ENCODE measurements at places on chromosomes 16 and 17.

DNA sequence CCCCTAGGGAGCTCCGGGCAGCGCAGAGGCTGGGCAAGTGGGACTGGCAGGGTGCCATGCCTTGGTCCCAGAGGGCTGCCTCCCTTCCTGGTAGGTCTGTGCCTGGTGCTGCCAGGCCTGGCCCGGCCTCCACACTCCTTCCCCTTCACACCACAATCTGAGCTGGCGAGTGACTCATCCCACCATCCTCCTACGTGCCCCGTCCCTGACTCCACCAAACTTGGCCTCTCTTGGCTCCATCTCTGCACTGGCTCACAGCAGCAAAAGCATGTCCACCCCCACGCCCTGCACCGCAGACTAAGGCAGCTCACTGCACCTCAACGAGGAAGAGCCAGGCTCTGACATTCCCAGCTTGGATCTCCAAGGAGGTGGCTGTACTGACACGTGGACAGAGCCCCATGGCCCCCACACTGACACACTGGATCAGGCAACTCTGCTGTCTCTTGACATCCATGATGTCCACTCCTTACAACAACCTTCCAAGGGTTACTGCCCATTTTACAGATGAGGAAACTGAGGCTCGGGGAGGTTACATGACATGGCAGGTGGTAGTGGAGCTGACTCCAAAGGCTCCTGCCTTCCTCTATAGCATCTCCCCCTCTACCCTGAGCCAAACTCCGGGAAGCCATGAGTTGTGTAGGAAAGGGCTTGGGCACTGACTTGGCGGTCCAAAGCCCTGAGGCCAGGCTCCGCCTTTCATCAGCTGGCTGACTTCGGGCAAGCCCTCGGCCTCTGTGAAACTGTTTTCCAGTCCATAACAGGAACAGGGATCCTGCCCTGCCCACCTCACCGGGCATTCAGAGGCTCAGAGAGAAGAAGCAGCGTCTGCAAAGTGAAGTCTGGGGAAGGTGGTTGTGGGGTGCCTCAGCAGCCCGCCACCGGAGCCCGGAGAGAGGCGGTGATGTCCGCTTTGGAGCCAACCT, 20.1 kb upstream of the KRT19 start:
- peak; percentile 31 for DNase-seq

GRCh38 chr16:68834550-68834949, 8.8 kb upstream of the TANGO6 start:
- no peak for DNase-seq

DNA sequence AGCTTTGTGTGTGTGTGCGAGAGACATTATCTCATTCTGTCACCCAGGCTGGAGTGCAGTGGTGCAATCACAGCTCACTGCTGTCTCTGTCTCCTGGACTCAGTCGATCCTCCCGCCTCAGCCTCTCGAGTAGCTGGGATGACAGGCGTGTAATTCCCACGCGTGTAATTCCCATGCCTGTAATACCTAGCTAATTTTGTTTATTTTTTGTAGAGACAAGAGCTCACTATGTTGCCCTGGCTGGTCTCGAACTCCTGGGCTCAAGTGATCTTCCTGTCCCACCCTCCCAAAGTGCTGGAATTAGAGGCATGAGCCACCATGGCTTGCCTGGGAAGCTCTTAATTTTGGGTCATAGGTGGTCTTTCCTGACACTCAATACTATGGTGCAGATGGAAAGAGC, 205.3 kb upstream of the TNRC6C start:
- DNase-seq = no peak

DNA sequence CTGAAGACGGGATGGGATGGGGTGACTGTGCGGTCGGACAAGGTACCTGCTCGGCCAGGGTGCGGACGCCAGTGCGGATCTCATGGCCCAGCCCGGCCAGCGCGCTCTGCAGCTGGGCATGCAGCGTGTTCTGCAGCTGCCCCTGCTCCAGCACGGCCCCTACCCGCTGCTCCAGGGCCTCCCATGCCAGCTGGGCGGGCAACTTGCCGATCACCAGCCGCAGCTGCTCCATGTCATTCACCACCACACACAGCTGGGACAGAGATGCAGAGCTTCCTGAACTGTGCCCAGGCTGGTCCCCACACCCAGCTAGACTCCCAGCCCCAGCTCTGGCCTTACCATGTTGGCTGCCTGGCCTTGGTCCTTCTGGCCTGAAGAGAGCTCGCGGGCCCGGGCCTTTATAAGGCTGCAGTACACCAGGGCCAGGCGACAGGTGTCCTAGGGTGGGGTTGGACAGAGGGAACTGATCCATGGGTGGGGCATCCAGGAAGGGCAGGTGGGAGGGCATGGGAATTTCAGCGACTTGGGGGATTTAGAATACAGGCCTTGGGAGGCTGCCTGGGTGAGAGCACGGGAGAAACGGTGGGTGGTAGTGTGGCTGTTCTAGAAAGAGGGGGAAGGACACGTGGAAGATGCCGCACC, 9.8 kb downstream of the UNC13D start:
- no peak for DNase-seq

GRCh38 chr17:45235416-45236281, 14.0 kb downstream of the FMNL1 start:
- DNase-seq = peak; percentile 77

DNA sequence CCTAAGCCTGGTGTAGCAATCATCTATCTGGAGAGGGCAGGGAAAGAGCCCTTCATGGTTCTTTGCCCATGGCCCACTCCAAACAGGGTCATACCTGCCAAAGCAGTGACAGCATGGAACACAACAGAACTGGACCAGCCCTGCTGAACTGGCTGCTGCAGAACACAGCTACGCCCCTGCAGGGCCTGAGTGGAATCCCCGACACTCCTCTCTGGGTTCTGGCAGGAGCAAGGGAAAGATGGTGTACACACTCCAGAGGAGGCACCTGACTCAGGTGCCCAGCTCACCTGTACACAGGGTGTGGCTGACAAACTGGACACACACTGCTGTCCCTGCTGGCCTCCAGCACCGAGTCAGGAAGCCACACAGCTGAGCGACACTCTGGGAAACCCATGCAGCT, 19.8 kb downstream of the MIEF2 start:
- no peak for DNase-seq

GRCh38 chr16:5895137-5895536, 797.5 kb upstream of the EEF2KMT start:
- no peak for DNase-seq

DNA sequence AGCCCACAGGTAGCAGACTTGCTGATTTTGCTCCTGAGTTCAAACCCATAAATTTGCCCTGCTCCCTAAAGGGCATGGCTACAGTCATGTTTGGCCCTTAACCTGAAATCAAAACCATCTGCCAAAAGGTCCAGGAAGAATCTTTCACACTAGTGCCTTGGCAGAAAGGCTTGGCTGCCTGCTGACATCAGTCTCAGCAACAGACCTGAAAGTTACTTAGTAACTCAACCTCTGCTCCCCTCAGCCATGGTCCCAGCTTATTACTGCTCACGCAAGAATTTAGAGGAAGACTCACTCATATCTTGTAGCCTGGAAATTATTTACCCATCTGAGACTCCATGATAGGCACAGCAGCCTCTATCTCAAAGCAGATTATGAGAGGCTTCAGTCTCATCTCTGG, 98.0 kb upstream of the KIF2B start:
- peak; percentile 12 for DNase-seq

- no peak for DNase-seq
These were observed 22.2 kb upstream of the CLEC18C start for GRCh38 chr16:70151391-70151790.

- no peak for DNase-seq
These were observed 2.8 kb upstream of the PPP1R27 start for GRCh38 chr17:81837641-81838040.

DNA sequence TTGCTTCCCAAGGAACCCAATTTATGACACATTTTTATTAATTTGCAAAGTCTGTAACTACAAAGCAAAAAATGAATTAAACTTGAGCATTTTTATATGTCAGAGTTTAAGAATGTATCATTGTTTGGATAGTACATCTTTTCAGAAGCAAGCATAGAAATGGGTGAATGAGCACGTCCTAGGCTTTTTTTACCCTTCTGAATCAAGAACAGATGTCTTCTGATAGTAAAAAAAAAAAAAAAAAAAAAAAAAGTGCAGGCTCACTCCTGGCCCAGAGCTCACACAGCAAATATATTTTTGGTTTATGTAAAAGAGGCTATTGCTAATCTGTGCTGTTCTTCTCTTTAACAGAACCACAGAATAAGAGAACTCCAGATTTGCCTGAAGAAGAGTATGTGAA, 6.3 kb downstream of the TERF2IP start:
- no peak for DNase-seq

DNA sequence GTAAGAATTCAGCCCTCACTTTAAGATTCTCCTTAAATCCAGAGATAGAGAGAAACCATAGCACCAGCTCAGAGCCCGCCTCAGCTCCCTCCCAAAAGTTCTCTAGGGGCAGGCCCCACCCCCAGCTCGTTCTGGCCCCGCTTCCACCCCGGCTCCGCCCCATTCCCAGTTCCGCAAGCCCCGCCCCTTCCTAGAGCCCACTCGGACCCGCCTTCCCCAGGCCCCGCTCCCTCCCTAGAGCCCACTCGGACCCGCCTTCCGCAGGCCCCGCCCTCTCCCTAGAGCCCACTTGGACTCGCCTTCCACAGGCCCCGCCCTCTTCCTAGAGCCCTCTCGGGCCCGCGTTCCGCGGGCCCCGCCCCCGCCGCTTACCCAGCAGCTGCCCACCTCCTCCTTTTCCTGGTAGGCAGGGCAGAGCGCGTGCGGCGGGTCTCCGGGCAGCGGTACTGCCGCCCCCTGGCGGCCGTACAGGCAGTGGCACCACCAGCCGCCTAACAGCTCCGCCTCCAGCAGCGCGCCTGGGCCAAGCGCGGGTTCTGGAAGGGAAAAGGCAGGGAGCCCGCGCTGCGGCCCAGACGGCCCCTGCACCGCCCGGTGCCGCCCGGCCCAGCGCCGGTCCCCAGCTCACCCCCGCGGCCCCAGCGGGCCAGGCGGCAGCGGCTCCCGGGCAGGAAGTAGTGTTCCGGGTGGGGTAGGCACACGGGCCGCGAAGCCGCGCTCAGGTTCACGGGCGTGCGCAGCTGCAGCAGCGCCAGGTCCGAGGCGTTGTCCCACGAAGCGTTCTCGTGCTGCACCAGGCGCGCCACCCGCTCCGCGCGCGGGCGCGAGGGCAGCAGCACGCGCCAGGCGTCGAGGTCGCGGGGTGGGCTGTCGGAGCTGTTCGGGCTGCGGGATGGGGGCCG, 6.8 kb upstream of the PRSS8 start:
- DNase-seq = peak; percentile 100

DNA sequence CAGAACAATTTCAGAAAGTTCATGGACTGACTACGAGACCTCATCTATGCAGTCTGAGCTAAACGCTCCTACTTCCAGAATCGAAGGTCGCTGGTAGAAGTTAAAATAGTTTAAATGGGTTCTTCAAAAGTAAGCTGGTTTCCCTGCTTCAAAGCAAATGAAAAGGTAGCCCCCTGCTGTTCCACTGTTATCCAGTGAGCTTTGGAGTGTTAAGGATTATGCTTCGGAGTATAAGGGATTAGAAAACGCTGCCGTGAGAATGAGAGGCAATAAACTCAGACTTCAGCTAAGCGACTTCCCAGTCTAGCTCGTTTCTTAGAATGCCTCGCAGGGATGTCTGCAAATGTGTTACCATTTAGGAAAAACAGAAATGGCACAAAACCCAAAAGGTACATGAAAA, 12.4 kb downstream of the MLYCD start:
- no peak for DNase-seq

DNA sequence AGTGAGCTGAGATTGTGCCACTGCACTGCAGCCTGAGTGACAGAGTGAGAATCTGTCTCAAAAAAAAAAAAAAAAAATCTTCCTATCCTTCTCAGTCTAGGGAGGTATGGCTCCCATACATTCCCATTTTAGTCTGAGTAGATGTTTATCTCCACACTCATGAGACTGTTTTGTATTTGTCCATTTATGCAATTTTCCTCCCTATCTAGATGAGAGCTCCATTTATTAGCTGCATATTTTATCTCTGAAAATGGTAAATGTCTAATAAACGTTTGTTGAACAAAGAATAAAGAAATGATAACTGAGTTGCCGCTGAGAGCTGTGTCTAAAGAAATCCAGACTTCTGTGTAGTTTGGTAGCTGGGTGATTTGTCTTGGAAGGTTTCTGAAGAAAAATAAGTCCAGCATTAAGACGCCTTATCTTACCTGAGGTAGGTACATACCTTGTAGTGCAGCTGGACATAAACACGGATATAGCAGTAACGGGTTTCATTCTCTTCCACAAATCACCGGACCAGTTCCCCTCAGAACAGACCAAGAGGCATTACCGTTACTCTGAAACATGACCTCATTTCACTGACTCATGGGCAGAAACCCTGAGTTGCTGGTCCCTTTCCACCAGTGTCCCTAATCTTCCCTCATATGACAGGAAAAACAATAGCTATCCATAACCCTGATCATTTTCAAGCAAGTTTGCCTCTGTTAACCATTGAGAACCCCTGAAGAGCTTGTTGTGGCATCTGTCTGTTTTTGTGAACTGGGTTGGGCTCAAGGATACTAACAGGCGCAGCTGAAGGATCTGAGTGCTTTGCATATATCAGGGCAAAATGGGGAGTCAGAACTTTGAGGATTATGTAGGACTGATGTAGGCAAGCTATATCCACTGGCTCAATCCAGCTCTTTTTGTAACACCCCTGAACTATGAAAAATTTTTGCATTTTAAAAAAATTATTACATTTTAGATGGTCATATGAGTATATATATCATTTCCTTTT, 177.4 kb upstream of the XYLT1 start:
- no peak for DNase-seq

GRCh38 chr16:80263848-80264694, 276.7 kb upstream of the DYNLRB2 start:
- no peak for DNase-seq

- DNase-seq = no peak
These were observed 37.6 kb upstream of the PIRT start for GRCh38 chr17:10875430-10875851.

DNA sequence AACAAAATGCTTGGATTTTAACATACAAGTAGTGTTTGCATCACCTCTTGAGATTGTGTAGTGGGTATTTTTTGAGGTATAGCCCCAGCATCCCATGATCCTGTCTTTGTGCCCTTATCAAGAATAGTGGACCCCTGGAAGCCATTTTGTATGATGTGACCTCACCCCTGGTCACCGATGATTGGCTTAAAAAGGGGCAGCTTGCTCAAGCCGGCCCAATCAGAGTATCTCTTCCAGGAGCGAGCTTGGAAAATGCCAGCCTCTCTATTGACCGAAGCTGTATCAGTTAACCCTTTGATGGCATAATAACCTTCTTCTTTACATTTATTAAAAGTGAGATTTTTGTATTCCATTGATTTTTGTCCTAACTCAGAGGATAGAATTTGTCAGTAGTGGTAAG, 55.5 kb upstream of the FAM20A start:
- DNase-seq = no peak

GRCh38 chr17:69800870-69801269, 274.2 kb upstream of the KCNJ16 start:
- DNase-seq = no peak

GRCh38 chr17:29210879-29211278, 30.7 kb upstream of the MYO18A start:
- no peak for DNase-seq

GRCh38 chr17:62857526-62857925, 49.4 kb upstream of the MARCHF10 start:
- DNase-seq = no peak

Data from body of pancreas (tissue), 4 donors.